ENCODE measurements at places on chromosomes 12 and 14. TPM values are rescaled to one million over a fixed set of nuclear protein-coding genes. Genes with fewer than 3 reads are reported as not detected.

The COQ6 gene
- 25.7 TPM for polyA plus RNA-seq

The LUM gene
- polyA plus RNA-seq = 70.5 TPM

The CATSPERB gene
- polyA plus RNA-seq = not detected

The RNASE3 gene
- polyA plus RNA-seq = not detected

The MANSC4 gene
- not detected for polyA plus RNA-seq

The ACVRL1 gene
- 6.4 TPM for polyA plus RNA-seq

The CALM1 gene
- polyA plus RNA-seq = 231 TPM

The CLEC2A gene
- not detected for polyA plus RNA-seq

The RBP5 gene
- 0.15 TPM for polyA plus RNA-seq

The BMP4 gene
- 3.6 TPM for polyA plus RNA-seq

The RNU6-8 gene
- polyA plus RNA-seq = not detected

The KRT72 gene
- not detected for polyA plus RNA-seq

The FGF6 gene
- not detected for polyA plus RNA-seq

The ZBTB42 gene
- polyA plus RNA-seq = 2.3 TPM

The FAM90A1 gene
- polyA plus RNA-seq = 0.09 TPM

The SCARB1 gene
- polyA plus RNA-seq = 24.8 TPM

The GPR84 gene
- polyA plus RNA-seq = not detected

The SIX6 gene
- polyA plus RNA-seq = not detected

The PPM1H gene
- 0.14 TPM for polyA plus RNA-seq

The NANOG gene
- polyA plus RNA-seq = not detected

The EPYC gene
- not detected for polyA plus RNA-seq

The IL31 gene
- not detected for polyA plus RNA-seq

The NUP107 gene
- 33.7 TPM for polyA plus RNA-seq

The PLBD1 gene
- polyA plus RNA-seq = not detected

The AKAP5 gene
- 0.14 TPM for polyA plus RNA-seq

The SYNDIG1L gene
- polyA plus RNA-seq = not detected

The LBHD2 gene
- polyA plus RNA-seq = not detected

The TESPA1 gene
- polyA plus RNA-seq = not detected

The TRIAP1 gene
- 23.2 TPM for polyA plus RNA-seq

The GPR68 gene
- polyA plus RNA-seq = 0.94 TPM

The CD69 gene
- polyA plus RNA-seq = not detected

The PDZRN4 gene
- polyA plus RNA-seq = not detected

The LRRC9 gene
- not detected for polyA plus RNA-seq

The AQP2 gene
- not detected for polyA plus RNA-seq

Data from IMR-90 (cell line).